ENCODE measurements at places on chromosomes 2 and 18.

DNA sequence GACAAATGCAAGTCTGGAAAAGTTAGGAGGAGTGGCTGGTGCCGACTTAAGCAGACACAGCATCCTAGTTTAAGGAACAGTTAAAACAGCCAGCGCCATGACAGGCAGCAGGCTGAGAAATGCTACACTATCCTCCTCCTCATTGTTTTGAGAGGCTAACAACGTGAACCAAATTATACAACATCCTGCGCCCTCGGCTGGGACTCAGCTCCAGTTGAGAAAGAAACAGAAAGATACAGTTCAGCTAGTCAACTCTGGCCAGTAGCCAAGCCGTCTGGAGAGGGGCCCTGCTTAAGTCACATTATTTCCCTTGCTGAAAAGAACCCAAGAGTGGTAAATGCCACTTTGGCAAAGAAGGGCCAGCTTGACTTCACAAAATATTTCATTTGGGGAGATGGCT is 90.2 kb downstream of the BCL11A start:
- no peak for DNase-seq

GRCh38 chr2:202762556-202762955 is 109.0 kb downstream of the ICA1L start:
- no peak for DNase-seq

DNA sequence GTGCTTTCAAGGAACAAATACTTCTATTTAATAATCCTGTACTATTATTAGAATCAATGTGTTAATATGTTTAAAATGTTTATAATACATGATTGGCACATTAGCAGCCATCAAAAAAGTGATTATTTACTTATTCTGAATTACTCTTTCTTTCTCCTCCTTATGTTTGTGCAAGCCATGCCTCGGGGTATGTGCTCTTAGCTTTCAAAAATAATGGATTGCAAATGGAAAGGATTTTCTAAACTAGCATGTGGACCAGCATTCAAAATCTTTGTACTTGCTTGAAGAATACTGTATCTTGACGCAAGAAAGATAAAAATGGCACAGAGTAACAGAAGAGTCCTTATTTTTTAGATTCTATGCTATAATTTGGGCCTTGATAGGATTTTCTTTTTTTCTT is 156.5 kb downstream of the CDH7 start:
- no peak for DNase-seq

- no peak for DNase-seq
Measured at GRCh38 chr2:32758232-32758631, 130.4 kb downstream of the TTC27 start.

GRCh38 chr2:76429374-76429773 is 718.7 kb upstream of the GCFC2 start:
- no peak for DNase-seq

- DNase-seq = no peak
Measured at GRCh38 chr2:195533771-195534642, 123.0 kb upstream of the SLC39A10 start.

- DNase-seq = no peak
Measured at GRCh38 chr2:102417946-102418345, 5.0 kb upstream of the IL18RAP start.

DNA sequence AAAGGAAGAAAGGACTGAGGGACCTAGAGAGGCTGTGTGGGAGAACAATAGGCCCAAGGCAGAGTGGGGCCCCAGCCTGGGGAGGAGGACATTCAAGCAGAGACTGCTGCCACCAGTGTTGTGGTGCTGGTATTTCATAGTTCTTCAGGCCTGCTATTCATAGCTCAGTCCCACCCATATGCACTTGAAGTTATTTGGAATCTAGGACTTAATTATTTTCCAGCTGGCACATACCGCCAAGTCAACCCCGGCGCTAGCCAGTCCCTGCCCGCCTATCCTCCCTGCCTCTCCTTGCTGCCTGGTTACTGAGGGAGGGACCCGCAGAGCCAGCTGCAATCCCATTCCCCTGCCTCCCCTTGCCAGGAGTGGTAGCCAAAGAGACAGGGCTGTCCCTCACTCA is 141.2 kb downstream of the CABLES1 start:
- no peak for DNase-seq

DNA sequence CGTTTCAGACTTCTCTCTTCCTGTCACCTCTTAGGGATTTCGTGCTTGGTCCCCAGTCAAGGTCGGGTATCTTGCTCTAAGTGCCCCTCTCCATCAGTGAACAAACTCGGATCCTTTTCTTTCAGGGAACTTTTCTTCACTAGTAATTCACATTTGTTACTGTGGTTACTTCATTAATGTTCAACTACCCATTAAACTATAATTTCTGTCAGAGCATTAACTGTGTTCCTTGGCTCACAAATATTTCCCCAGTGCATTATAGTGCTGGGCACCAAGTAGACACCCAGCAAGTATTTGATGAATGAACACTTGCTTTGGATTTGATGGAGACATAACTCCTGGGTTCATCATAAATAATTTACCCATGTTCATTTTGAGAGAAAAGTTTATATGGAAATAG is 209.7 kb upstream of the KCNJ3 start:
- DNase-seq = no peak
